ENCODE measurements at places on chromosomes 7 and 10. TPM values are rescaled to one million over a fixed set of nuclear protein-coding genes. Genes with fewer than 3 reads are reported as not detected.

Gene TMEM176A
- total RNA-seq = not detected

DNA sequence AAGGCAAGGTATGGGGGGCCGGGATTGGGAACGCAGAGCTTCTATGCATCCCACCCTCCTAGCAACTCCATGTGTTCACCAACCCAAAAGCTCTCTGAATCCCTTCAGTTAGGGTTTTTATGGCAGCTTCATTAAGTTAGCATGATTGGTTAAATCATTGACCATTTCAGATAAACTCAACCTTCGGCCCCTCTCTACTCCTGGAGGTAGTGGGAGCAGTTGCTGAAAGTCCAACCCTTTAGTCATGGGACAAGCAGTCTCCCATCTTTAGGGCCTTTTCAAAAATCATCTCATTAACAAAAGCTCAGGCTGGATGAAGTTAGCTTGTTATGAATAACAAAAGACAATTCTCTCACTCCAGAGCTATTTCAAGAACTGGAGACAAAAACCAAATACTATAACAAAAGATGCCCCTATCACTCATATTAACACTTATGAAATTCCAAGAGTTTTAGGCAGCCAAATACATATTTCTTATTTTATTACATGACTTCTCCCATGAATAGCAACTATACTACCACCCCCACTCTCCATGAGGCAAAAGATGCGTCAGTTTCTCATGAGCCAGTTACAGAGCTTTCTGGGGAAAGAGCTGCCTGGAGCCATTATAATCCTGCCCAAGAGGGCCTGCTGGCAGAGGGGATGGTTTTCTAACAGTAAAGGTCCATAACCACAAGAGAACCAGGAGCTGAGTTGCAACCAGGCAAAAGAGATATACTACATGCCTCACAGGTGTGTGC is 44.6 kb downstream of the SLC16A12 start:
- H3K36me3 ChIP-seq = no peaks in the 10 kb centered on the region
- no peaks in the 10 kb centered on the region for H3K27me3 ChIP-seq
- no peak overlapping the region for H3K4me3 ChIP-seq
- no peaks in the 10 kb centered on the region for H3K4me1 ChIP-seq

GRCh38 chr7:42102301-42102700 is 134.7 kb downstream of the GLI3 start:
- H3K27me3 ChIP-seq = peaks cover 38% of the 10 kb centered on the region
- no peaks in the 10 kb centered on the region for H3K36me3 ChIP-seq
- H3K27ac ChIP-seq = no peak overlapping the region
- DNase-seq = no peak

Gene OAT
- total RNA-seq = 75.5 TPM

GRCh38 chr7:151511946-151512345 is 7.7 kb downstream of the RHEB start:
- no peak overlapping the region for H3K4me3 ChIP-seq
- no peak for DNase-seq
- H3K27ac ChIP-seq = no peak overlapping the region
- no peaks in the 10 kb centered on the region for H3K27me3 ChIP-seq

Gene GRID2IP
- 4.5 TPM for total RNA-seq

GRCh38 chr10:1600861-1601260 is 136.5 kb downstream of the ADARB2 start:
- H3K4me3 ChIP-seq = no peak overlapping the region
- H3K36me3 ChIP-seq = no peaks in the 10 kb centered on the region
- peak; percentile 36 for DNase-seq
- H3K4me1 ChIP-seq = no peaks in the 10 kb centered on the region

Gene RADIL
- total RNA-seq = 41.7 TPM

GRCh38 chr7:117623606-117624005 is 143.8 kb downstream of the CFTR start:
- no peak for DNase-seq
- no peaks in the 10 kb centered on the region for H3K36me3 ChIP-seq
- H3K4me3 ChIP-seq = no peak overlapping the region
- H3K27me3 ChIP-seq = no peaks in the 10 kb centered on the region

Gene GATA3
- 106 TPM for total RNA-seq

GRCh38 chr10:126375926-126376554 is 12.2 kb downstream of the ADAM12 start:
- H3K4me3 ChIP-seq = no peak overlapping the region
- DNase-seq = no peak
- no peak overlapping the region for H3K27ac ChIP-seq

Gene ICA1
- total RNA-seq = 53.3 TPM

Gene H2BK1
- not detected for total RNA-seq

DNA sequence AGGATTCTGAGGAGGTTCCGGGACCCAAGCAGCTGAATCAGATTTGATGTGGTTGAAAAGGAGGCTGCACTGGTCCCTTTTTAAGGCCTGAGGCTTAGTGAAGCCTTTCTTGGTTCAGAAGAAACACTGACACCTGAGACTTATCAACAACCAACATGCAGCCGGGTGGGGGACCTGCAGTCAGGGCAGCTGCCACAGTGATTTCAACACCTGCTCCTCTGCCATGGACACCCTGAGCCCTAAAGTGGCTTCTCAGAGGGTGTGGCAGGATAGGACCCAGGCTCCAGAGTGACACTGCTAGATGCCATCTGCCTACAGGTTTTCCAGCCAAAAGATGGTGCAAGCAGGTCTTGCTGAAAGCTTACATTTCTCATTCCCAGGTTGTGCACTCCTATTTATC is 99.3 kb downstream of the COL13A1 start:
- DNase-seq = no peak
- H3K4me3 ChIP-seq = no peak overlapping the region
- no peak overlapping the region for H3K27ac ChIP-seq
- H3K27me3 ChIP-seq = no peaks in the 10 kb centered on the region
- H3K4me1 ChIP-seq = peaks cover 22% of the 10 kb centered on the region

Gene NT5C3A
- 17.5 TPM for total RNA-seq

GRCh38 chr10:128178302-128178958 is 52.2 kb upstream of the MKI67 start:
- H3K36me3 ChIP-seq = no peaks in the 10 kb centered on the region

Gene PLXNA4
- total RNA-seq = 23.9 TPM

Gene MMS19
- 98.8 TPM for total RNA-seq

DNA sequence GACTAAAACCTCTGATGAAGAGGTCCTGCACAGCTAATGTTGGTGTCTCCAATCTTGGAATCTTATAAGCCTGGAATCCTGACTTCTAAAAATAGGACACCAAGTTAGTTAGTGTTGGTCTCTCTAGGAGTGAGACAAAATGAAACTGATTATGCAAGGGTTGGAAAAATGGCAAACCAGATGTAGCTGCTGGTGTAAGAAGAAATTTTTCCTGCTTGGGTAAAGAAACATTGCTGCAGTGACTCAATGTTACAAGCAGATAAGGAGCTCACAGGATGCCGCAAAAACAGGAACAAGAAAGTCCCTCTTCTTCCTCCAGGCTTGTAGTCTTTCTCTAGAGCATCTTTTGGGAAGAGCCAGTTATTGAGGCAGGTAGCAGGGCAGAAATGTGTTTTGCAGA is 449.0 kb downstream of the ETV1 start:
- no peaks in the 10 kb centered on the region for H3K27me3 ChIP-seq
- H3K4me3 ChIP-seq = no peak overlapping the region
- H3K36me3 ChIP-seq = no peaks in the 10 kb centered on the region
- H3K4me1 ChIP-seq = no peaks in the 10 kb centered on the region

Gene ITPRID1
- 4.6 TPM for total RNA-seq

Gene SRRT
- 220 TPM for total RNA-seq

DNA sequence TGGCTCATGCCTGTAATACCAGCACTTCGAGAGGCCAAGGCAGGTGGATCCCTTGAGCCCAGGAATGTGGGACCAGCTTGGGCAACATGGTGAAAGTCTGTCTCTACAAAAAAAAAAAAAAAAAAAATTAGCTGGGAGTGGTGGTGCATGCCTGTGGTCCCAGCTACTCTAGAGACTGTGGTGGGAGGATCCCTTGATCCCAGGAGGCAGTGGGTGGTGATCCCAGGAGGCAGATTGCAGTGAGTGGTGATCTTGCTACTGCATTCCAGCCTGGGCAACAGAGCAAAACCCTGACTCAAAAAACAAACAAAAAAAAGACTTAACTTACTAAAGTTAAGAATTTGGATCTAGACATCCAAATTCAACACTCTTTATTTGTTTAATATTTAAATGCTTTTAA is 10.2 kb upstream of the ADO start:
- no peak for DNase-seq
- no peak overlapping the region for H3K27ac ChIP-seq
- H3K4me1 ChIP-seq = no peaks in the 10 kb centered on the region
- no peaks in the 10 kb centered on the region for H3K27me3 ChIP-seq
- H3K36me3 ChIP-seq = no peaks in the 10 kb centered on the region

Gene DPCD
- total RNA-seq = 38.5 TPM

DNA sequence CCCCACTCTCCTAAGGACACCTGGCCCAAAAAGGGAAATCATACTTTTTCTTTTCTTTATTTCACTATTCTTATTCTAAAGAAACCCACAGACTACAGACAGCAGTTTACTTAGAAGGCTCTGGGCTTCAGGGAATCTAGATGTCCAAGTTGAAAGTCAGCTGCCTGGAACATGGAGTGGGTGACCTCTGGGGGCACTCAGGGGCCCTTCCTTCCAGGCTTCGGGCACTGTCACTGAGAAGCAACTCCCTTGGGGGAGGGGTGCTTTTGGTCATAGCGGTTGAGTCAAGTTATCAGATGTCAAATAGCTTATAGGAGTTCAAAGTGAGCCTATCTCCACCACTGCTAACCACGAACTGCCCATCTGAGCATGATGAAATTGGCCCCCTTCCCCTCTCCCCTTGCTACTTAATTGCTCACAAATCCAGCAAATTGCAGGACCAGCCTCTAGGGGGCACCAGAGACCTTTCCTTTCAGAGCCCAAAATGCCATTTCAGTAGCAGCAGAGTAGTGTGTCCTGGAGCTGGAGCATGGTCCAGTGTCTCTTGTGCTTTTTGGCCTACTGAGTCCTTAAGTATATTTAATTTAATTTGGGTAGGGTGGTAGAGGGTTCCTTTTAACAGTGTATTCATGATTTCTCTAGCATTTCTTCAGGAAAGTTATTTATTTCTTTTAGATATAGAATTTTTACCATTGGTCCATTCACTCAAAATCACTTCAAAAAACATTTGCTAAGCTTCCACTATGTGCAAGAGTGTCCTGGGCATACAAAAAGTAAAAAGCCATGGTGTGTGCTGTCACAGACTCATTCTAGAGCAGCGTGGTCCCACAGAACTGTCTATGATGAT is 463.8 kb downstream of the KCNMA1 start:
- no peak overlapping the region for H3K27ac ChIP-seq
- DNase-seq = peak; percentile 92
- H3K4me3 ChIP-seq = no peak overlapping the region
- H3K27me3 ChIP-seq = no peaks in the 10 kb centered on the region
- H3K4me1 ChIP-seq = no peaks in the 10 kb centered on the region

DNA sequence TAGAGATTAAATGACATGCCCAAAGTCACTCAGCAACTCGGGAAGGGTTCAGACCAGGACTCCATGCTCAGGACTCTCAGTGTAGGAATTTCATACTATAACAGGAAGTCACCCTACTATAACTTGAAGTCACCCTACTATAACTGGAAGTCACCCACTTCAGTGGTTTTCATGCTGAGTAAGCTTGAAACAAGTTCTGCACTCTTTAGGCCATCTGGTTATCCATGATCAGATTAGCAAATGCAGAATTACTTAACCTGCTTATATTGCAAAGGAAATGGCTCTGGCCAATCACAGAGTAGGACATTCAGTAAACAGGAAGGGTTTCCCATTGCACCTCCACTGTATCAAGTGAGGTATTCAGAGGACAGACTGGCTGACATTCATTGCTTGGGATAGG is 1240.4 kb downstream of the GATA3 start:
- no peaks in the 10 kb centered on the region for H3K36me3 ChIP-seq
- H3K27ac ChIP-seq = no peak overlapping the region
- no peaks in the 10 kb centered on the region for H3K27me3 ChIP-seq
- no peaks in the 10 kb centered on the region for H3K4me1 ChIP-seq
- DNase-seq = no peak

Gene SCIN
- 0.11 TPM for total RNA-seq

Gene SPOCK2
- 3.4 TPM for total RNA-seq

Gene TSPAN12
- total RNA-seq = 50.3 TPM

Gene BET1
- 28.1 TPM for total RNA-seq

Gene AGBL3
- 7.6 TPM for total RNA-seq

GRCh38 chr7:130071701-130072622 is 1.6 kb downstream of the KLHDC10 start:
- peak overlapping the region; percentile 94 for H3K4me3 ChIP-seq
- H3K27ac ChIP-seq = no peak overlapping the region
- H3K36me3 ChIP-seq = no peaks in the 10 kb centered on the region
- no peaks in the 10 kb centered on the region for H3K27me3 ChIP-seq

GRCh38 chr7:137768366-137768765 is 78.4 kb downstream of the DGKI start:
- no peak overlapping the region for H3K4me3 ChIP-seq
- H3K27ac ChIP-seq = no peak overlapping the region
- H3K27me3 ChIP-seq = no peaks in the 10 kb centered on the region
- H3K4me1 ChIP-seq = no peaks in the 10 kb centered on the region

- H3K36me3 ChIP-seq = no peaks in the 10 kb centered on the region
- H3K27ac ChIP-seq = no peak overlapping the region
- no peaks in the 10 kb centered on the region for H3K27me3 ChIP-seq
- peaks cover 5% of the 10 kb centered on the region for H3K4me1 ChIP-seq
Observed at GRCh38 chr7:151676759-151677158, 157.1 kb upstream of the RHEB start.

DNA sequence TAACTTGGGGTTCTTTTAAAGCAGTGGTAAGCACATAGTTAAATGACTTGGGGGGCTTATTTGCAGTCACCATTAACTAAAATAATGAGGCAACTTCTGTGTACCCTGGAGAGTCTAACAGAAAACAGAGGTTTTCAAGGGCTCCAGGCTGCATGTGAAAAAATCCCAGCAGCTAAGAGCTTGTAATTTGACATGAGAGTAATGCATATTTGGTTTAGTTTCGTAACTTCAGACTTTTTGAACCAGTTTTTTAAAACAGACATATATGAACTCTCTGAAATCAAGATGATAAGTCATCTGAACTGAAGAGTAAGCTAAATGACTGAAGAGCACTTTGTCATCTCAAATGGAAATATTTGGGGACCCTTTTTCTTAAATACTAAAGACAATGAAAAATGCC is 40.2 kb upstream of the IFRD1 start:
- peaks cover 3% of the 10 kb centered on the region for H3K4me1 ChIP-seq
- DNase-seq = no peak
- no peak overlapping the region for H3K27ac ChIP-seq
- no peaks in the 10 kb centered on the region for H3K36me3 ChIP-seq
- H3K4me3 ChIP-seq = no peak overlapping the region
- H3K27me3 ChIP-seq = no peaks in the 10 kb centered on the region

DNA sequence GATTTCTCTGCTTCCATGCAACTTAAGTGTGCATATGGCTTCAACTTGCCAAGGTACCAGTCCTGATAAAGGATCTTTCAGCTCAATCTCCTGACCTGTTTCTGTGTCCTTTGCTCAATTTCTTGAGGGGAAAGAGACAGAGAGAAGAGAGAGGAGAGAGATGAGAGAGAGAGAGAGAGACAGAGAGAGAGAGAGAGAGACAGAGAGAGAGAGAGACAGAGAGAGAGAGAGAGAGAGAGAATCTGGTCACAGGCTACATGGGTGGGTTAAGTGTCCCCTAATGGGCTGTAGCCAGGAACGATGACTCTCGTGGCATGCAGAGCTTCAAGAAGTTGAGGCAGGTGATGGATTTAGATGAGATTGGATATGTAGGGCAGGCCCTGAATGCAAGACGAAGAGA is 335.2 kb upstream of the PRKCQ start:
- H3K4me3 ChIP-seq = no peak overlapping the region
- no peaks in the 10 kb centered on the region for H3K27me3 ChIP-seq
- H3K4me1 ChIP-seq = no peaks in the 10 kb centered on the region

- H3K4me1 ChIP-seq = no peaks in the 10 kb centered on the region
- DNase-seq = no peak
- peaks cover 3% of the 10 kb centered on the region for H3K27me3 ChIP-seq
- H3K4me3 ChIP-seq = no peak overlapping the region
- H3K36me3 ChIP-seq = peaks cover 32% of the 10 kb centered on the region
Observed at GRCh38 chr7:135392701-135393100, 117.2 kb downstream of the CNOT4 start.

Measured in endodermal cell (in vitro differentiated cells).